ENCODE measurements at places on chromosomes 6 and 20.

GRCh38 chr6:55584654-55585354 is 5.8 kb upstream of the HMGCLL1 start:
- no peak for DNase-seq

DNA sequence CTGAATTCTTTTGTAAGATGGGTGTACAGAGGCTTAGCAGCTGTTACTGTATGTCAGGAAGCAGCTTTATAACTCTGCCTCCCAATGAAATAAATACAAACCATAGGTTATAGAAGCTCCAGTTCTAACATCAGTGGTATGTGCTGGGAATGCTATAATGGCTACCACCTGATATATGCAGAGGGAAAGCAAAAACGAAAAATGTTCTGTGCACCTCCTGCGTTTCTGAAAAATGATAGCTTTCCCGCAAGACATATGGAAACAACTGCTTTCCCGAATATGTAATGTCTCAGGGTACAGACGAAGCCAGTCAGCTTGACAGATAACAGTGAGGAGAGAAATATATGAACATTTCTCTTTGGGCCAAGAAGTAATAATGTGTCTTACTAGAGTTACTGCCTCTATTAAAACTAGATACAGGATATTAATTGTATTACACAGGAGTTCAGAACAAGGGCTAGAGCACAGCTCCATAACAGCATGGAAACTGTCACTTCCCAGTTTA is 517.0 kb upstream of the NRSN1 start:
- no peak for DNase-seq

DNA sequence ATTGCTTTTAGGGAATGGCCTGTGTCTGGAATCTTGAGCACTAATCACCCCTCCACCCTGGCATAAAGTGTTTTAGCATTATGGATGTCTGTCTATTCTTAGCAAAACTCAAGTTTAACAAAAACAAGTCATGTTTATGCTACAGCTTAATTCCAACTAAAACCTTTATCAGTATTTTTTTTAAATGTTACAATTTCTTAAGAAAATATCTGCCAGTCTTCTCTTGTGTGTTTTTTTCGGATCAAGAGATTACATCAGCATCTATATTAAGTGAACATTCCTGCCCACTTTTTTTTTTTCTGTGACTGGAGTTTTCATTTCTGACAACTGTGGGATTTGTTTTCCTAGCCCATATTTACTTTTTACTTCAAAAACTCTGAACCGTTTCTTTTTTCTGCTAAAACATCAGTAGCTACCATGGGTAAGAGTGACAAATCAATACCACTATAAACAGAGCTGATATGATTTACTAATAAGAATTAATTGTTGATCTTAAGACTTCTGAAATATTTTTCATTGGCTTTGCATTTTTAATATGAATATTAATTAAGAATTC is 94.3 kb downstream of the EDN1 start:
- no peak for DNase-seq

- DNase-seq, result no peak
Observed at GRCh38 chr6:18186033-18186432, 30.8 kb downstream of the KDM1B start.

DNA sequence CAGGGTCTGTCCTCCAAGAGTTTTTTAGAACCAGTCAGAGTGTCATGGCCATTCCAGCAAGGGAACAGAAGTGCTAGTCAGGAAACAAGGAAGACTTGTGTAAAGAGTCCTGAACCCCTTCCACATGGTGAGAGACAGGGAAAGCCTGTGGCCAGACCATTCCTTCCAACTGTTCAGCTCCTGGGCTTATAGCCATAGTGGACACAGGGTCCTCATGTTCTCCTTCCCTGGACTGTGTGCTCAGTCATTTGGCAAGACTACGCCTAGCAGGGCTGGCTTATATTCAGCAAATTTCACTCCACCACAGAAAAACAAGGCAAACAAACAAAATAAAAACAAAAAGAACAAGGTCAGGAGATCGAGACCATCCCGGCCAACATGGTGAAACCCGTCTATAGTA is 60.5 kb downstream of the NRN1 start:
- no peak for DNase-seq

Measured in mucosa of gallbladder (tissue), 1 donor.